NCI-H2029 treated with DMSO at 0.1 percent for 48 hours (cell line): ENCODE measurements at places on chromosomes 6 and 20.

GRCh38 chr6:154341871-154342270 lies 14.7 kb downstream of the IPCEF1 start:
- no peak for DNase-seq

GRCh38 chr6:56250266-56250665 lies 2.9 kb upstream of the COL21A1 start:
- DNase-seq = no peak

DNA sequence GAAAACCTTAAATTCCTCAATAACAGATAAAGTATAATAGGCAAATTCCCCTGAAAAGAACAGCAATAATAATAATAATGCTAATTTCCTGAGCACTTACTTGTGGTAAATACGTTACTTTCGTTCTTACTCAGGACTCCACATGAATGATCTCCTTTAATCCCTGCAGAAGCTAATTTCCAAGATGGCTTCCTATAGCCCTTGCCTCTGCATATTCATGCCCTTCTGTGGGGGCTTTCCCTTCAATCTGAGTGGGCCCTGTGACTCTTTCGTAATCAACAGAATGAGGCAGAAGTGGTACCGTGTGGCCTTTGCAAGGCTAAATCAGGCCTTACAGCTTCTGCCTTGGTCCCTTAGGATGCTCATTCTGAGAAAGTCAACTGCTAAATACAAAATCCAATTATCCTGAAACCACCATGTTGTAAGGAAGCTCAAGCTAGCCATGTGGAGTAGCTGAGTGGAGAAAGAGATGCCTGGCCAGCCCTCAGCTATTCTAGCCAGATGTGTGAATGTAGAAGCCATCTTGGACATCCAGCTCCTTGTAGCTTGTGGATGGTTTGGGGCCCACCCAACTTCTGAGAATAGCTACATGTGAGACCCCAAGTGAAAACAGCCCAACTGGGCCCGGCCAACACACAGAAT lies 50.5 kb downstream of the MCUR1 start:
- no peak for DNase-seq

GRCh38 chr20:47040506-47041125 lies 146.0 kb downstream of the EYA2 start:
- DNase-seq = no peak

GRCh38 chr6:13615792-13616120 lies 621 bp downstream of the NOL7 start:
- peak; percentile 55 for DNase-seq

DNA sequence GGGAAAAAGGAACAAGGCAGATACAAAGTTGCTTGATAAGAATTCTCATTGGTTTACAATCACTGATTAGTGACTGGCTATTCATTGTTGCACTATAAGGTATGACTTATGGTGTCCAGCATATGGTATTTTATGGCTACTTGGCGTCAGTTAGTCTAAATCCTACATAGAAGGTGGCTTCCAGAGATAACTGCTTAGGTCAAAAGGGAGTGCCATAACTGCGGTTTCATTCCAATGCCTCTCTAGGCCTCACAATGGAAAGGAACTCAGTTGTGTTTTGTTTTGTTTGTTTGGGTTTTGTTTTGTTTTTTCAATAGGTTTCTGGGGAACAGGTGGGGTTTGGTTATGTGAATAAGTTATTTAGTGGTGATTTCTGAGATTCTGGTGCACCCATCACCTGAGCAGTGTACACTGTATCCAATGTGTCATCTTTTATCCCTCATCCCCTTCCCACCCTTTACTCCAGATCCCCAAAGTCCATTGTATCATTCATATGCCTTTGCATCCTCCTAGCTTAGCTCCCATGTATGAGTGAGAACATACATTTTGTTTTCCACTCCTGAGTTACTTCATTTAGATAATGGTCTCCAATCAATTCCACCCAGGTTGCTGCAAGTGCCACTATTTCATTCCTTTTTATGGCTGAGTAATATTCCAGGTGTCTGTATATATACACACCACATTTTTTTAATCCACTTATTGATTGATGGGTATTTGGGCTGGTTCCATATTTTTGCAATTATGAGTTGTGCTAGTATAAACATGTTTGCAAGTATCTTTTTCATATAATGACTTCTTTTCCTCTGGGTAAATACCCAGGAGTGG lies 7.0 kb downstream of the GOPC start:
- DNase-seq = no peak

DNA sequence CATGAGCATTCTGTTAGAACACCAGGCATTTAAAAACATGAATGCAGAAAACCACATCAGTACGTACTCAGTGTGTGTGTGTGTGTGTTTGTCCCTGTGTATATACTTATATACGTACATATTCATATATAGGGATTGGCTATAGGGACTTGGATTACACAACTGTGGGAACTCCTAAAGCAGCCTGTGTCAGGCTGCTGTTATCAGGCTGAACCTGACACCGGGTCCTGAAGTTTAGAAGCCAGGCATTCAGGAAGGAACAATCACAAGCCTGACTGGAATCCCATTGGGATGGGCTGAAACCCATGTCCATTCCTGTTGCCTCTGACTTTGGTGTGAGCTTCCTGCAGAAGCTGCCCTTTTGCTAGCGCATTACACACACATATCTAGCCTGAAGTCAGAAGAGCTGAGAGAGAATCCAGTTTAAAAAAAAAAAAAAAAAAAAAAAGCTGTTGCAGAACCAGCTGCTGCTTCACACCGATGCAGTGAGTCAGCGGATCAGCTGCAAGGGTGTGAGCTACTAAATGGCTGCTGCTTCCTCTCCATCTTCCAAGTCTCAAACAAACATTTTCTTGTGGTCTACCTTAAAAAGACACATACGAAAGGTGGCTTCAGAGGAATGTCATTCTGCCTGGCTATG lies 348.1 kb downstream of the THBS2 start:
- DNase-seq = no peak

DNA sequence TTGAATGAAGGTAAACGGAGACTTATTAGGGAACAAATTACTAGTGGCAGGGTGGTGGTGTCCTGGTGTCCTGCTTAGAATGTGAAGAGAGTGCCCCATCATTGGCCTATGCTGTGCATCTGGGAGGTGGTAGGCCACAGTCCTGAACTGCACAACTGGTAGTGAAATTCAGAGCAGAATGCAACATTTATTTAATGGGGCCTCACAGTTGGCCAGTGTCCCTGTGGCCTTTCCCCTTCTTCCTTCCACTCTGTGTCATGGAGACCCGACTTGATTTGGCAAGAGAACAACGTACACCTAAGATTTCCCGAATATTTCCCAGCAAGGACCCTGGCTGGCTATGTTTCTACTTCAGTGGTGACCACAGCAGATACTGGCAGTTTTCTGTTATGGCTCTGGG lies 206.9 kb downstream of the LRFN2 start:
- DNase-seq = no peak

GRCh38 chr6:125491860-125492618 lies 190.3 kb upstream of the HDDC2 start:
- DNase-seq = no peak
